ENCODE measurements at places on chromosomes 2 and 18. TPM values are rescaled to one million over a fixed set of nuclear protein-coding genes. Genes with fewer than 3 reads are reported as not detected.
A peak's percentile ranks its signal among the peaks of the same experiment; 100 is the strongest.

Gene UGT1A6
- not detected for polyA plus RNA-seq

Gene SNTG2
- not detected for polyA plus RNA-seq

Gene LIPG
- 0.38 TPM for polyA plus RNA-seq

Gene GALR1
- polyA plus RNA-seq: under 0.01 TPM

Gene MAPK4
- polyA plus RNA-seq: 1.3 TPM

Gene C2orf81
- polyA plus RNA-seq: 4.5 TPM

Gene FOXI3
- not detected for polyA plus RNA-seq

GRCh38 chr18:6795307-6795706, 65.8 kb downstream of the ARHGAP28 start:
- H3K27ac ChIP-seq: no peak overlapping the region
- H3K4me1 ChIP-seq: no peaks in the 10 kb centered on the region
- no peak for DNase-seq

- H3K4me1 ChIP-seq: peaks cover under 1% of the 10 kb centered on the region
- H3K4me3 ChIP-seq: no peak overlapping the region
- no peaks in the 10 kb centered on the region for H3K27me3 ChIP-seq
- H3K36me3 ChIP-seq: no peaks in the 10 kb centered on the region
Measured at GRCh38 chr2:168119515-168120141, 127.8 kb downstream of the STK39 start.

DNA sequence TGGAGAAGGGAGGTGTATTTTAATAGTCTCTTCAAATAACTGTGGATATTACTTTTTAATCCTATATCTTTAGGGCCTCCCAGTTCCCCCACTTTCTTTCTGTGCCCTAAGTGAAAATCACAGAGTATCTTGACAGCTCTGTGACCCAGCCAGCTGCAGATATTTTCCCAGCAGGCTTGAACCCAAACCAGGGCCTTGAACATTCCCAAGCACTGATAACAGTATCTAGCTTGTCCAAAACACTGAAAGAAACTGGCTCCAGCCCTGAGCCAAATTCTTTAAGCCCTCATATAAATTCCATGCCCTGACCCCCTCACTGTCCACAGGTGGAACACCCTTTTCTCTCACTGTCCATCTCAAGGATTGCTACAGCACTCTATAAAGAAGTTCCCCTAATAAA, 388.1 kb upstream of the CHAC2 start:
- H3K4me3 ChIP-seq: no peak overlapping the region
- no peak for DNase-seq
- H3K27ac ChIP-seq: no peak overlapping the region
- no peaks in the 10 kb centered on the region for H3K36me3 ChIP-seq

- DNase-seq: no peak
- H3K4me3 ChIP-seq: no peak overlapping the region
- H3K27me3 ChIP-seq: no peaks in the 10 kb centered on the region
- no peak overlapping the region for H3K27ac ChIP-seq
- H3K36me3 ChIP-seq: no peaks in the 10 kb centered on the region
- H3K4me1 ChIP-seq: no peaks in the 10 kb centered on the region
Measured at GRCh38 chr2:143192106-143192505, 62.9 kb downstream of the ARHGAP15 start.

GRCh38 chr2:235142601-235143000, 190.8 kb downstream of the SH3BP4 start:
- no peaks in the 10 kb centered on the region for H3K36me3 ChIP-seq
- no peak for DNase-seq
- no peak overlapping the region for H3K27ac ChIP-seq
- H3K27me3 ChIP-seq: no peaks in the 10 kb centered on the region
- H3K4me1 ChIP-seq: no peaks in the 10 kb centered on the region
- no peak overlapping the region for H3K4me3 ChIP-seq

DNA sequence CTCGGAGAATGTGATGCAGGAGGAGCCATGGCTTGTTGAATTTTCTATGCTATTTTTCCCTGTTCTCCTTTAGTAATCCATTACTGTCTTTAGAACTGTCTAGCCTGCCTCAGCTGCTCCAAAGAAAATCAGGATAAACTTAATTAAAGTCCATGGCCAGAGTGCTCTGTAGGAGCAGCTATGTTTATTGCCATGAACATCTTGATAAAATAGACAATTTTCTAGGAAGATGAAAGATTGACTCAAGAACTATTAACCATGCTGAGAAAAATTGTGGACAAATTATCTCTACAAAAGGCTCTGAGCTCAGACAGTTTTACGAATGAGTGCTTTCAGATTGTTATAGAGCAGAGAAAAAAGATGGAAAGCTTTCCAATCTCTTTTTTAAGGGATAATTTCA, 193.0 kb downstream of the TTC32 start:
- no peaks in the 10 kb centered on the region for H3K4me1 ChIP-seq
- H3K4me3 ChIP-seq: no peak overlapping the region
- no peak overlapping the region for H3K27ac ChIP-seq

DNA sequence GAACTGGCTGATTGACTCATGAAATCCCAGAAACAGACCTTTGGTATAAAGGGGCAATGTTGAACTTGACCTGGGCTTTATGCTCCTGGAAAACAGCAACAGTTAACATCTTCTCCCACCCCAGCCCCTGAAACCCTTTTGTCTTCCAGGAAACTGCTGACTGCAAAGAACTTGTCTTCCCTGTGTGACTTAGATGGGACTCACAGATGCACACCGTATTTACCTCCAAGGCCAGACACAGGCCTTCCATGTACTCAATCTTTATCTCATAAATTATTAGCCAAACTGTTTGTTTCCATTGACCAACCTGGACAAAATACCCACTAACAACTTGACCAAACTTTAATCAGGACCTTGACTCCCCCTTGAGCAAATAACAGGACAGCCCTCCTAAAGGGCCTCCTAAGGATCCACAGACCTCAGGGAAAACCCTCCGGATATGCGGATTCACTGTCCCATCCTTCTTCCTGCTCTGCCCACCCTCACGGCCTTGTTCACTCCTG, 36.3 kb downstream of the PIEZO2 start:
- H3K4me3 ChIP-seq: no peak overlapping the region
- H3K36me3 ChIP-seq: no peaks in the 10 kb centered on the region
- no peak for DNase-seq
- no peaks in the 10 kb centered on the region for H3K4me1 ChIP-seq
- H3K27me3 ChIP-seq: no peaks in the 10 kb centered on the region

DNA sequence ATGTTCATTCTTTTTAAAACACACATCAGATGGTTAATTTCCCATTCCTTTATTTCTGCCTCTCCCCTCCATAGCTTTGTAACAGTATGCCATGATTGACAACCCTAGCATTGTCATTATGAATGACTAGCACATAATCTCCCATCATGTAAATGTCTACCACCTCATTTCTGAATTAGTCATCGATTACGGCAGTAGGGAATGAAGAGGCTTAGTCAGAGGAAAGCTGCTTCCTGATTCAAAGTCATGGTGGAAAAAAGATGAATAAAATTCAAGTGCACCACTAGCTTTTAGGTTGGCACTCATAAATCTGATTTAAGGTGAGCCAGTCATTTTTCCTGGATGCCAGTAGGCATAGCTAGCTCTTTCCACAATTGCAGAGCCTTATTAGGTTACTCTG, 19.1 kb upstream of the ACMSD start:
- H3K27ac ChIP-seq: no peak overlapping the region
- H3K4me1 ChIP-seq: no peaks in the 10 kb centered on the region
- H3K4me3 ChIP-seq: no peak overlapping the region

GRCh38 chr2:214328941-214329340, 81.9 kb upstream of the VWC2L start:
- H3K4me1 ChIP-seq: no peaks in the 10 kb centered on the region
- H3K4me3 ChIP-seq: no peak overlapping the region
- no peaks in the 10 kb centered on the region for H3K27me3 ChIP-seq
- DNase-seq: no peak
- no peaks in the 10 kb centered on the region for H3K36me3 ChIP-seq

- no peaks in the 10 kb centered on the region for H3K27me3 ChIP-seq
- DNase-seq: peak; percentile 19
- no peak overlapping the region for H3K27ac ChIP-seq
- H3K4me3 ChIP-seq: no peak overlapping the region
Measured at GRCh38 chr2:8638327-8638726, 43.5 kb upstream of the ID2 start.

GRCh38 chr2:232511336-232511890, 8.8 kb upstream of the PRSS56 start:
- no peak overlapping the region for H3K27ac ChIP-seq
- H3K4me3 ChIP-seq: no peak overlapping the region
- no peak for DNase-seq
- H3K4me1 ChIP-seq: no peaks in the 10 kb centered on the region
- H3K36me3 ChIP-seq: no peaks in the 10 kb centered on the region

DNA sequence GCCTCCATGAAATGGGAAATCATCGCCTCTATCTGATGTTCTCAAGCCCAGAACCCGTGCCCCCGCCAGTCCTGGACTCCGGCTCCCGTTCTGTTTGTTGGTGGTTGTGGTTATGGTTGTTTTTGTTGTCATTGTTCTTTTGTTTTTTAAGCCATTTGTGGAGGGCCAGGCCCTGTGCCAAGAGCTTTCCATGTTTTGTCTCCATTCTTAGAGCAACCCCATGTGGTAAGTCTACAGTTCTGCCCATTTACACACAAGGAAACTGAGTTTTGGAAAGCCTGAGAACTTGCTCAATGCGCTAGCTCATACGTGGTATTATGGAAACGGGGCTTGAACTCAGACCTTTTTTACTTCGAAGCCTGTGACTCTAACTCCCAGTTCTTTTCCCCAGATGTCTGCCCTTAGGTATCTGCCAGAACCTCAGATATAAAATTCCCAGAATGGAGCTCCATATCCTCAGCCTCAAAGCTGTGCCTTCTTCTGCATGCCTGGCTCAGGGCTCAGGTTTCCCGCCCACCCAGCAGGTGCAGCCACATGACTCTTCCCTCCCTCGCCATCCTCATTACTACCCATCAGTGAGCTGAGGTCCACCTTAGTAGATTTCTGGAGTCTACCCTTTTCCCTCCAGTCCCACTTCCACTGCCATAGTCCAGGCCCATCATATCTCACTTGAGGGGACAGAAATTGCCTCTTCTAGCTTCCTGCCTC, 194.1 kb downstream of the KLHL29 start:
- H3K27me3 ChIP-seq: no peaks in the 10 kb centered on the region
- H3K4me1 ChIP-seq: no peaks in the 10 kb centered on the region
- H3K27ac ChIP-seq: no peak overlapping the region
- no peak overlapping the region for H3K4me3 ChIP-seq
- no peak for DNase-seq

DNA sequence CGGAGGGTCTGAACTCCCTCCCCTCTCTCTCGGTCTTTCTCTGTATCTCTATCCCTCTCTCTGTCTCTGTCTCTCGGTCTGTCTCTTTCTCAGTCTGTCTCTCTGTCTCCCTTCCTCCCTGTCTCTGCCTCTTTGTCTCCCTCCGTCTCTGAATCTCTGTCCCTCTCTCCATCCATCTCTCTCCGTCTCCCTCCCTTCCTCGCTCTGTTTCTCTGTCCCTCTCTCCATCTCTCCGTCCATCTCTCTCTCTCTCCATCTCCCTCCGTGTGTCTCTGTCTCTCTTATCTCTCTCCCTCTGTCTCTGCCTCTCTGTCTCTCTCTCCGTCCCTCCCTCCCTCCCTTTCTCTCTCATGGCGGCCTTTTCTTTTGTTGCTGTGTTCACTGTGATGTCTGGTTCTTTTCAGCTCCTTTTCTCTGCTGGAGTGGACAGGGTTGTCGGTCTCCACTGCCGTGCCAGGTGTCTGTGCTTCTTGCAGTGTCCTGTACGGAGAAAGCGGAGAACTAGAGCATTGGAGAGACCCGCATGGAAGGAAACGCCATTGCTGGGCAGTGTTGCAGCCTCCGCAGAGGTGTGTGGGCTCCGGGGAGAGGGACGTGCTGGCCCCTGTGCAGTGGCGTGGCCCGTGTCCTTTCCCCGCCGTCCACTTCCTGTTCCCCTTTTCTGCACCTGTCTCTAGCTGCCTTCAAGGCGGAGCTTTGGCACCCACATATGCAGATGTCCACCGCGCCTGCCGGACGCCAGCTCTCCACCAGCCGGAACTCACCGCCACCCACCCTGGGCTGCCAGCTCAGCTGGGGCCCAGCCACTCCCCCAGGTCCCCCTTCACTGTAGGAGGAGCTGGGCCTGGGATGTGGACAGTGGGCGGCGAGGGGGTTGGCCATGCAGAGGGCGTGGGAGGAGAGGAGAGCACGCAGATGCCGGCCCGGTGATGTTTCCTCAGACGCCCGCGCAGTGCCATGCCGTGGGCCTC, 113.1 kb downstream of the NFATC1 start:
- H3K36me3 ChIP-seq: no peaks in the 10 kb centered on the region
- no peaks in the 10 kb centered on the region for H3K4me1 ChIP-seq
- H3K27ac ChIP-seq: no peak overlapping the region
- H3K4me3 ChIP-seq: no peak overlapping the region
- no peaks in the 10 kb centered on the region for H3K27me3 ChIP-seq

GRCh38 chr2:203532957-203533658, 2.0 kb downstream of the RAPH1 start:
- H3K27me3 ChIP-seq: no peaks in the 10 kb centered on the region
- no peaks in the 10 kb centered on the region for H3K36me3 ChIP-seq
- H3K27ac ChIP-seq: no peak overlapping the region

DNA sequence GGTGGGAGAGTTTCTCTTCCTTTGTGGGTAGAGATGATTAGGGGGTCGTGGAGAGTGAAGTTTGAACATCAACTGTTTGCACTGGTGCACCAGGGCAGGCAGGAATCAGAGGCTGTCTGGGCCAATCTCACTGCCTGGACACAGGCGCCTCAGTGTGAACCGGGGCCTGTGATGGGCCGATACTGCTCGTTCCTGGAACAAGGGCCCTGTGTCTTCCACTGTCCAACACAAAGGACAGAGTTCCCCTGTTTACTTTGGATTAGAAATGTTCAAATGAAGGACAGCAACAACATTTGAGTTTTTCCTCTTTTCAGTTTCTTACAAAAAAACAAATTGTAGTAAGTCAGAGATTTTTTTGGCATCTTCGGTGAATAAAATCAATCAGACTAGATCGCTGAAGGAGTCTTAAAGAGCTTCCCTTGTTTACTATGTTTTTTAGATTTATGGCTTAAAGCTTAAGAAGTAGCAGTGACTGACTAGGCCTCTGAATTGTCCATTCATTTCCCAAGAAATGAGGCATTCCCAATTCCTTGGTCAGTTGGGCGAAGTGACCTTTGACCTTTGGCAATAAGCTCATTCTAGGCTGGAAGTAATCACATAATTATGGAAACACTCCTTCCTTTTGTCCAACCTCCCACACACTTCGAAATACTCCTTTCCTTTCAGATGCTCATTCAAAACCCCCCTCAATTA, 11.6 kb upstream of the TGFA start:
- DNase-seq: no peak
- H3K36me3 ChIP-seq: no peaks in the 10 kb centered on the region
- no peak overlapping the region for H3K4me3 ChIP-seq
- H3K4me1 ChIP-seq: no peaks in the 10 kb centered on the region
- peaks cover 5% of the 10 kb centered on the region for H3K27me3 ChIP-seq

GRCh38 chr2:230932556-230933511, 7.8 kb upstream of the GPR55 start:
- H3K36me3 ChIP-seq: no peaks in the 10 kb centered on the region
- H3K4me3 ChIP-seq: no peak overlapping the region
- DNase-seq: peak; percentile 70
- no peak overlapping the region for H3K27ac ChIP-seq
- H3K27me3 ChIP-seq: no peaks in the 10 kb centered on the region
- H3K4me1 ChIP-seq: no peaks in the 10 kb centered on the region

- DNase-seq: no peak
- no peaks in the 10 kb centered on the region for H3K27me3 ChIP-seq
- H3K36me3 ChIP-seq: no peaks in the 10 kb centered on the region
- H3K4me1 ChIP-seq: no peaks in the 10 kb centered on the region
Measured at GRCh38 chr2:220811952-220812570, 760.0 kb downstream of the EPHA4 start.
